DMS 273 treated with DMSO at 0.1 percent for 48 hours (cell line): ENCODE measurements at places on chromosomes 6 and 20.

GRCh38 chr6:4486568-4487315, 289.5 kb upstream of the CDYL start:
- no peak for DNase-seq

GRCh38 chr20:58995461-58996225, 11.4 kb downstream of the CTSZ start:
- no peak for DNase-seq

- DNase-seq = no peak
Observed at GRCh38 chr20:20375862-20376261, 8.0 kb downstream of the INSM1 start.

- no peak for DNase-seq
Observed at GRCh38 chr20:37827605-37828004, 75.3 kb upstream of the VSTM2L start.

DNA sequence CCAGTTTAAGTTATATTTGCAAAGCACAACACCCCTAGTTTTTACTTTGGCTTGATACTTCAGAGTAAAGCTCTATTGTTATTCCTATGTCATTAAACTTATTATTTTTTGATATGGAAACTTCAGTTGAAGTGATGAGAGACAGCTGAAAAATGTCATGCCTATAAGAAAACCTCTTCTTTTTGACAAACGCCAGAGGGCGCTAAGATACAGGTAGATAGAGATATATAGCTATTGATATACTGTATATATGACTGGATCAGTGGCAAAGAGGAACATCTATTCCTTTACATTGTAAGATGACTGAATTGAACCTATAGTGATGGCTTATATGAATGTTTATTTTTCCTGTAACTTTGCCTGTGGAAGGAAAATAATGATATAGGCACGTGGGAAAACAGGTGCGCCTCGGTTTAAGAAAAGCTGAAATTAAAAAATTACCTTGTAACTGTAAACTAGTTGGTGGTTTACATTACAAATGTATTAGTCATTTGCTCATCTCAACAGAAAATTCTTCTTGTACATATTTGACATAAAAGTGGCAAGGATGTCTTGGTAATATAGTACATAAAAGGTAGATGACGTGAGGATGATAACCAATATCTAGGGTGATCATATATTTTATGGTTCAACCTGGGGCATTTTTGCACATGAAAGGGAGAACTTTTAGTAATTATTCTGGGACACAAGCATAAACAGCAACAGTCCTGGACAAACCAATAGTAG, 74.1 kb downstream of the LAMA4 start:
- peak; percentile 70 for DNase-seq

DNA sequence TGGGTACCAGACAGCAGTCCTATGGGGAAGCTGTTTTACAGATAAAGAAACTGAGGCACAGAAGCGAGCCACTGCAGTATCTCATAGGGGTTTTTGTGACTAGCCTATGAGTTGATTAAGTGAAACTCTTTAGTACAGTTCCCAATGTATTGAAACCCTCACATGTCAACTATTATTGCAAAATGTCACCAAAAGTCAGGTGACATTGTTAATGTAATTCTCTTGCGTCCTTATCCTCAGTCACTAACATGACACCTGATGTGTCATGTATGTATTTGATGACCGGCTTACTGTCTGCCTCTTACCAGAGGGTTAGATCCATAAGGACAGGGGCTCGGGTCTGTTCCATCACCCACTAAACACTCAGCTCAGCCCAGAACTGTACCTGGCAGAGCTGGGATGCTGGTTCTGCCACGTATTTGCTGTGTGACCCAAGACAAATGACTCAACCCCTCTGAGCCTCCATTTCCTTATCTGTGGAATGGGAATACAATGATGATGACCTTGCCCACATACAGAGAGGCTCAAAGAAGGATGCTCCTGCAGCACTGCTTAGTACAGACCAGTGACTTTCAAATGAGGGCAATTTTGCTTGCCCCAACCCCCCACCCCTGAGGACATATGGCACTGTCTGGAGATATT, 32.9 kb downstream of the PREX1 start:
- DNase-seq = no peak

GRCh38 chr20:62728781-62729300, 20.2 kb downstream of the NTSR1 start:
- DNase-seq = no peak

GRCh38 chr20:48772183-48772976, 55.4 kb downstream of the PREX1 start:
- no peak for DNase-seq

DNA sequence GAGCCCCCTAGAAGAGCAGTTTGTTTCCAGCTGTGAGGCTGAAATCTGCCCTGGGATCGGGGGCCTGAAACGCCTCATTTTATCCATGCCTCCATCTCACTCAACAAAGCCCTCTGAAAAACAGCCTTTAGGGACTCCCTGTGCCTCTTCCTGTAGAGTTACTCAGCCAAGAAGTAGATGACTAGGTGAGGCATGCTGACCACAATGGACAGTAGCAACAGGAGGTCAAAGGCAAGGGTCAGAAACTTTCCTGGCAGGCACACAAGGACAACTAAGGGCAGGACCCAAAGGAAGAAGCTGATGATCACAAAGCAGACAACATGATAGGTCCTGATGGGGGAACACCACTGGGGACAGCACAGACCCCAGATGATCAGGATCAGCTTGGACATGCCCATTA, 12.8 kb downstream of the MAS1L start:
- no peak for DNase-seq

DNA sequence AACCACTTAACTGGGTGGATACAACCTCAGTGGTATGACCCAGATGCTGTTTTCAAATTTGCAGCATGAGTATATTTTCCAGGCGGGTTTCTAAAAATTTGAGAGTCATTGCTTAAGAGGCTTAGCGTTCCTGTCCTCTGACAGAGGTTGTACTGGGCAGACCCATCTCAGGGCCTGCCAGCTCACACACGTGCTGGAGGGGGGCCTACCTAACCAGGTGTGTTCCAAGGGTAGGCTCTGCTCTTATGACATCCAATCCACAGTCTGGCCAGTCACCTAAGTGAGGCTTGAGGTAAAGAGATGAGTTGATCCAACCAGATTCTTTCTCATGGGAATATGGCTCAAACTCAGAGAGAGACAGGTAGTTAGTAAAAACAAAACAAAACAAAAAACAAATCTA, 1.3 kb downstream of the LYRM4 start:
- DNase-seq = no peak
